ENCODE measurements at places on chromosomes 3 and 15. TPM values are rescaled to one million over a fixed set of nuclear protein-coding genes. Genes with fewer than 3 reads are reported as not detected.

- DNase-seq: no peak
These were observed 77.2 kb downstream of the MYO1E start for GRCh38 chr15:59295261-59296001.

GRCh38 chr15:81379269-81379668 lies 5.3 kb upstream of the TMC3 start:
- DNase-seq: no peak

DNA sequence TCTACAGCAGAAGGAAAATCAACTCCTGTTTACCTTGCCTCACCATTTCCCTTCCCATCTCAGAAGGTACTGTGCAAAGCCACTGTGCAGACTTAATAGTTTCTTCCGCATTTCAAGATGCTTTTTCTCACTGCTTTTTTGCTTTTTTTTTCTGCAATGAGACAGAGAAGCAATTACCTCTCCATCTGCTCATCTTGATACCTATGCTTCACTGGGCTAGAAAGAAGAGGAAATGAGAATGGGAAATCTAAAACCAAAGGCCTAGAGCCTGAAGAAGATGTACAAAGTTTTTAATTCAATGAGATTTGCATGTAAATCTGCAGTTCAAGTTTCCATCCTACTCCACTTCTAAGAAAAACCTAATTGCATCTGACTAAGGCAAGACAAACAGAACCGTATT lies 238.1 kb upstream of the SETMAR start:
- DNase-seq: no peak

DNA sequence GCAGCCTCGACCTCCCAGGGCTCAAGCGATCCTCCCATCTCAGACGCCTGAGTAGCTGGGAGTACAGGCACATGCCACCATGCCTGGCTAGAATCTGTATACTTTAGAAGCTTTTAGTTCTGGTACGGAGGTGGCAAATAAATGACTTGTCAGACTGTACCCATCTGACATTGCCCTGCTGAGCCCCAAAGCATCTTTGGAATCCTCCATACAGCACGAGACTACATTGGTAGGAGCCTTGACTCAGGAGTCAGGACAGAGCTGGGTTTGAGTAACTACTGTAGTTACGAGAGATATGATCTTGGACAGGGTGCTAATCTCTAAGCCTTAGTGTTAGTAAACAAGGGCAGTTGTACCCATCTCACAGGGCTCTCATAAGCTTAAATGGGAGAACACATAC lies 67.8 kb upstream of the NPHP3 start:
- no peak for DNase-seq

Gene OR5K4
- total RNA-seq: not detected

Gene MORC1
- total RNA-seq: under 0.01 TPM
